Endodermal cell (in vitro differentiated cells): ENCODE measurements at places on chromosomes 5 and 9.

- DNase-seq: no peak
Measured at GRCh38 chr9:3773362-3774060, 247.7 kb upstream of the RFX3 start.

DNA sequence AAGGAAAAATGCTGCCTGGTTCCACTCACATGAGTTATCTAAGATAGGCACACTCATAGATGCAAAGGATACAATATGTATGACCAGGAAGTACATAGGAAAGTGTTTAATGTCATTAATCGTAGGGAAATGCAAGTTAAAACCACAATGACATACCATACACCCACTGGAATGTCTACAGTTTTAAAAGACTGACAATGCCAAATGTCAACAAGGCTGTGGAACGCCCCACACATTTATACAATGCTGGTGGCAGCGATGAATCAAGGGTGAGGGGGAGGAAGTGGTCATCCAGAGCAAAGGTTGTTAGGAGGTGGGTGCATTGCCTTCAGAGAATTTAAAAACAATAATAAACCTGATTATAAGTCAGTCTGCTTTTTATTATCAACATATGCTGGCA lies 437.8 kb downstream of the ARHGEF28 start:
- DNase-seq: no peak

DNA sequence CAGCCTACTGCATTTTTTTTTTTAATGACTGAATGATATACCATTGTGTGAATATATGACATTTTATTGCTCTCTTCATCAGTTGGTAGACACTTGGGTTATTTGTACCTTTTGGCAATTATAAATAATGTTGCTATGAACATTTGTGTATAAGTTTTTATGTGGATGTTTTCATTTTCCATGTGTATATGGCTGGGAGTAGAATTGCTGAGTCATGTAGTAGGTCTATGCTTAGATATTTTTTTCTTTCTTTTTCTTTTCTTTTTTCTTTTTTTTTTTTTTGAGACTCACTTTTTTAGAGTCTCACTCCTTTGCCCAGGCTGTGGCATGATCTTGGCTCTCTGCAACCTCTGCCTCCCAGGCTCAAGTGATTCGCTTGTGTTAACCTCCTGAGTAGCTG lies 32.9 kb upstream of the FAM120AOS start:
- no peak for DNase-seq

DNA sequence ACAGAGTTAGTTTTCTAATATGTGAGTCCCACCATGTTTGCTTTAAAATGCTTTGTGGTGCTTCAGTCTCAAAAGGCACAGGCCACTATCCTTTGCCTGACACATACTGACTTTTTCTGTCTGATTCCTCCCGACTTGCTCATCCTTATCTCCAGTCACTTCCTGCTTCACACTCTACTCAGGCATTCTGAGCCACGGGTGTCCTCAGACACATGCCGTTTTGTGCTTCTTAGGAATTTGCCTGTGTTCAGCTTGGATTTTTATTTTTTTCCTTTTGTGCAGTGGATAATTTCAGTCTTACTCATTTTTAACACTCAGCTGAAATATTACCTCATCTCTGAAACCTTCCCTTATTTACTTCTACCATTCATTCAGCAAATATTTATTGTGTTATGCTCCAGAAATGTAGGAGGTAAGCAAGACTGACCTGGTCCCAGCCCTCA lies 54.1 kb downstream of the MAN2A1 start:
- DNase-seq: peak; percentile 77

DNA sequence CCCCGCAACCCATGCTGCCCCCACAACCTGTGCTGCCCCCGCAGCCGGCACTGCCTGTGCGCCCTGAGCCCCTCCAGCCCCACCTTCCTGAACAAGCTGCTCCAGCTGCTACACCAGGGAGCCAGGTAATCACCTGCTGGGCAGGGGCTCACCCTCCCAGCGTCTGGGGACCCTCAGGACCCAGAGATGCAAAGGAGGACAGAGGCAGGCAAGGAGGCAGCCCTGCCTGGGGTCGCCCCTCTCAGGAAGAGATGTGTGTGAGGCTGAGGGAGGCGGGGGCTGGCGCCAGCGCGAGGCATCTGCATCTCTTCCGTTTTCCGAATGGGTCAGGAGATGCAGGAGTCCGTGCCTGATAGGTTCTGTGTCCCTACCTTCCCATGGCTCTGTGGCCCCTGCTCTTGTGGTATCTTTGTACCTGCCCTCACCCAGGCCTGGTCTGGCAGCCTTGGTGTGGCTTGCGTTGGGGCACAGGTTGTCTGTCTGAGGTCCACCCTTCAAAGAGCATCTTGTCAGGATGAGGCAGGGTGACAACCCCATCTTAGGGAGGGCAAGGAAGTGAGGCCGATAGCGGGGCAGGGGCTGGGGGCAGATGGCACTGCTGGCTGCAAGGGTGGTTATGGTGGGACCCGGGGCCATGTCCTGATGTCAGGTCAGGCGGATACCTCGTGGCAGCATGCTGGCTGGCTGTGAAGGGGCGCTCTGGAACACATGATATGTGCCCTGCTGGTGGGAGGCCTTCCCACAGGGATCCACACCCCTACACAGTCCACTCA lies 75.7 kb downstream of the WNK2 start:
- DNase-seq: peak; percentile 41

DNA sequence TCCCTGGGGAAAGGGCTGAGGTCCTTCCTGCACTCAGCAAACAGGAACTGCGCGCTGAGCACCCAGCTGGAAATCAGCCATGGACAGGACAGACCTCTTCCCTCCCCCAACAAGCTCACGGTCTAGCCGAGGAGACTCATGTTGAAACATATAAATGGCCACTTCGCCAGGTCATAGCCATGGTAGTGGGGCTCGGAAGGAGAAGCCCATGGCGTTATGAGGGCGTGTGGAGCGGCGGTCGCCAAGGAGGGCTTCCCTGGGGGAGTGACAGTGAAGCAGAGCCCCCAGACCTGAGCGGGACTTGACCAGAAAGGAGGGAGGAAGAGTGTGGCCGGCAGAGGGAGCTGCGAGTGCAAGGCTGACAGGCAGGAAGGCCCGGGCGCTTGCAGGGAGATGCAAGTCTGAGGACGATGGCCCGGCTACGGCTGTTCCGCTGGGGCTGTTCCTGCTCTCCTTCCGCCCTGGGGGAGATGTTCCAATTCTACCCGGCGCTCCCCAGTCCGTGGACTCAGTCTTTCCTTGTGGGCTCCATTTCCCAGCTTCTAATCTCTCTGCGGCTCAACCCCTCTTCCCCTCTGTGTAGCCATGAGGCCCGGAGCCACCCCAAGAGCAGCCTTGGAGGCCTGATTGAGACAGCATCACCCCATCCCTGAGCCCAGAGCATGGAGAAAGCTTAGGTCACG lies 43.9 kb upstream of the PRRC2B start:
- DNase-seq: peak; percentile 97

GRCh38 chr9:133120501-133121197 lies 391 bp downstream of the RALGDS start:
- peak; percentile 63 for DNase-seq

- peak; percentile 74 for DNase-seq
Measured at GRCh38 chr5:989961-990530, 18.6 kb upstream of the NKD2 start.

GRCh38 chr5:39369123-39369815 lies 5.0 kb upstream of the C9 start:
- no peak for DNase-seq

DNA sequence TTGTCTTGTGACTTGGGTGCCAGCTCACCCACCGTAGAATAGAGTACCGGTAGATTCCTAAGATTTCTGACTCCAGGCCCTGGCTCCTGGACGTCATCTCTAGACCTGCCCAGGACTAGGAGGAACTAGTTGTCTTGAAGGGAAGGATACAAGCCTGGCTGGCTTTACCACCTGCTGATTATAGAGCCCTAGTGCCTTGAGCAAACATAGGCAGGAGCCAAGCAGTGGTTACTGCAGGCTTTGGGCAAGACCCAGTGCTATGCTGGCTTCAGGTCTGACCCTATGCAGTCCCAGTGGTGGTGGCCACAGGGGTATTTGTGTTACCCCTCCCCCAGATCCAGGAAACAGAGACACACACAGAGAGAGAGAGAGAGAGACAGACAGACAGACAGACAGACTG lies 606.2 kb downstream of the PDE4D start:
- DNase-seq: peak; percentile 58

- no peak for DNase-seq
Measured at GRCh38 chr5:112161392-112161748, 257.7 kb downstream of the EPB41L4A start.

DNA sequence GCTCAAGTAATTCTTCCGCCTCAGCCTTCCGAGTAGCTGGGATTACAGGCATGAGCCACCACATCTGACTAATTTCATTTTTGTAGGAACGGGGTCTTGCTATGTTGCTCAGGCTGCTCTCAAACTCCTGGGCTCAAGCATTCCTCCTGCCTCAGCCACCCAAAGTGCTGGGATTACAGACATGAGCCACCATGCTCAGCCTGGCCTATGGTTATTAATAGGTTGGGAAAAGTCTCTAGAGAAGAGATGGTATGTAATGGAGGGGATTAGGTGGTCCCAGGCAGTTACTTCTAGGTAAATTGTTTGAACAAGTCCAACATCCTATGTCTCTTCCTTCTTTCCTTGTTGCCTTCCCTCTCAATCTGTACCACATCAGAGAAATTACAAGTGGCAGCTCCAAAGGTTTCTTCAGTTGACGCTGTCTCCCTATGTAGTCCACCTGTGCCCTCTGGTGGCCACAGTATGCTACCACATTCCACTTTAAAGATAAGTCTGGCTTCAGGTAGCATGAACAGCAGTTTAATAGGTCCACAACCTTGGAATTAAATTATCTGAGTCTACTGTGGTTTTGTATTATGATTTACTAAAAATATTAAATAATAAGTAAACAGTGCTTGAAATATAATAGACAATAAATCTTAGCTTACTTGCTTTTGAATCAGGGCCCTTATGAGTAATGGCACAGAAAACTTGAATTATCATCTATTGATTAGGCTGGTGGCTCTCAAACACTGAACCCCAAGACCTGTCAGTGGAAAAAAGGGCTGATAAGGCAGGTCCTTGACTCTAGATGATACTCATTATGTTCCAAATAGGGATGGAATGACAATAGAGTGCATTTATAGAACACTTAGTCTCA lies 9.7 kb downstream of the TIGD6 start:
- peak; percentile 89 for DNase-seq

DNA sequence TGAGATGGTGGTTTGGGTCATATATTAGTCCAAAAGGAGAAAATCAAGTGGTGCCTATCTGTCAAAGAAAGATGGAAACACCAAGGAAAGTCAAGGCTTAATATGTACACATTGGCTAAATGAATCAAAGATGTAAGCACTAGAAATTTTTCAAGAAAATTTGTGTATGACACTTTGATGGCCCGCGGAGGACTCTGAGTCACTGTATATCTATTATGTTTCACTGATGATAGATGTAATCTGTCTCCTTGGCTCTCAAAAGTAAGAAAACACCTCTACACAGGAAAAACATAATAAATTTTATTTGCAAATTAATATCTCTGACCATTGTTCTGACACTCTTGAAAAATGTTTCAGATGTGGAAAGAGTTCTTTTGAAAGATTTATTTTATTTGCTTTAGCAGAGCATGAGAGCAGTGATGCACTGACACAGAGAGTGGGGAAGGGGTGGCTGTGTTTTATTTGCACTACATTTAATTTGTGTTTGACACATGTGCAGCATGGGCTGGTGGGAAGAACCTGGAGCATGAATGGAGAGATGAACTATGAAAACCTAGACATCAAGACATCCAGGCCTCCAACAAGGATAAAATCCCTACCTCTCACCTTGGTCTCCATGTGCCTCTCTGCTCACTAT lies 180.8 kb upstream of the GAS1 start:
- DNase-seq: no peak

- DNase-seq: no peak
Measured at GRCh38 chr9:128022886-128023285, 42.1 kb upstream of the EEIG1 start.

DNA sequence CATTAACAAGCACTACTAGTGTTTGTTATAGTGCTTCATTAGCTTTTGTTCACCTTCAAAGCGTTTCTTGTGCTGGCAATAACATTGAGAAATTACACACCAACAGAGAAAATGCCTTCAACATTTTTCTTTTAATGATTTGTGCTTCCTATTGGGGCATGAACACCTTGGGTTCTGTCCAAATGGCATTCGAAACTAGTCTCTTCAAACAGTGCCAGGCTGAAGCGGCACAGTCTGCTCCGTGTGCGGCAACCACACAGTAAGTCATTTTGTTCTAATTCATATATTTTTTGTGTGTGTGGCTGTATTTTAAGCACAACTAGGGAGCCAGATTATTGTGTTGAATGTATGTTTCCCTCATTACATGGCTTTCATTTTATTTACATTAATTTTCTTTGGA lies 414.7 kb upstream of the SGCD start:
- no peak for DNase-seq

DNA sequence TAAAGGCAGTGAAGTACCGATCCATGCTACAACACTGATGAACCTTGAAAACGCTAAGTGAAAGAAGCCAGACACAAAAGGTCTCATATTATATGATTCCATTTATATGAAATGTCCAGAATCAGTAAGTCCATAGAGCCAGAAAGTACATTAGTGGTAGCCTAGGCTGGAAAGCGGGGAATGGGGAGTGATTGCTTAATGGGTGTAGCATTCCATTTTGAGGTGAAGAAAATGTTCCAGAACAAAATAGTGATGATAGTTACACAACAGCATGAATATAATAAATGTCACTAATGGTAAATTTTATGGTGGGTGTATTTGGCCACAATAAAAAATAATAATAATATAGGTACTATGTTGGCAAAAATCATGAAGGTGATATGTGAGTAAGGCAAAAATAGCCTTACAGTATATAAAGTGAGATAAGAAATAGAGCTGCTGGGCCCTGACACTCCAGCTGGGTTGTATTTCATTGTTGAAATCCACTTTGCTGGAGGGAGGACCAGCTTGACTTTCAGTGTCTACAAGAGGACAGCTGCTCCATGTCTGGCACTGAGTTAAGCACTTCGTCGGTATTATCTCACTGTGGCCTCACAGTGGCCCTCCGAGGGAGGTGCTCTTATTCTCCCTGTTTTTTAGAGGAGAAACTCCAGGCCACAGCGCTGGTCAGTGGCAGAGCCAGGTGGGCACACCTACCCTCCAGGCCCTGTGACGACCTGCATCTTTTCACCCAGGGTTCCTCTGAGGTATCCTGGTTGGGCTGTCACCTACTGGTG lies 22.4 kb upstream of the ANGPTL2 start:
- peak; percentile 47 for DNase-seq

DNA sequence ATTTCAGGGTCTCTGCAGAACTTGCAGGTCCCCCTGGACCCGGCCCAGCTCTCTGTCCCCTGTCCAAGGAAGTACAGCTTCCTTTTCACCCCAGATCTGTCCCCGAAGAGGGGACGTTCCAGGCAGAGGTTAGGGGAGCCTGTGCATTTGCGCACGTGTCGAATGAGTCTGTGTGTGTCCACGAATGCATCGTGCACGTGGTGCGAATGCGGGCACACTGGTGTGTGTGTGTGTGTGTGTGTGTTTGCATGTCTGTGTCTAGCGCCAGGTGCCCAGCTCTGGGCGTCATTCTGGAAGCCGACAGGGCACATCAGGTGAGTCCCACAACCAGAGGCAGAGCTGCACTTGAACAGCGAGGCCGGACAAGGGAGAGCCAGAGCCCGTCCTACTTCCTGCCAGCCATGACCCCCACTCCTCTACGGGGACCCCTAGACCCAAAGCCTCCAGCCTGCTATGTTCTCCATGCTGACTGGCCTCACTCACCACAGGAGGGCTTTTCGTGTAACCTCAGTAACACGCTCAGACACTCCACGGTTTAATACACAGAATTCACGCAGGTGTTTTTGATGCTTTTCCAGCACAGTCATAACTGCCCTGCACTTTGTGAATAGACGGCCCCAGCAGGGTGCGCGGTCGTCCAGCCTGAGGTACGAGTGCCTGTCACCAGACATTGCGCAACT lies 41.3 kb upstream of the CACNA1B start:
- no peak for DNase-seq

- peak; percentile 81 for DNase-seq
Measured at GRCh38 chr5:150300496-150301169, 2.1 kb downstream of the ARSI start.
